ENCODE measurements at places on chromosomes 7 and 10.

DNA sequence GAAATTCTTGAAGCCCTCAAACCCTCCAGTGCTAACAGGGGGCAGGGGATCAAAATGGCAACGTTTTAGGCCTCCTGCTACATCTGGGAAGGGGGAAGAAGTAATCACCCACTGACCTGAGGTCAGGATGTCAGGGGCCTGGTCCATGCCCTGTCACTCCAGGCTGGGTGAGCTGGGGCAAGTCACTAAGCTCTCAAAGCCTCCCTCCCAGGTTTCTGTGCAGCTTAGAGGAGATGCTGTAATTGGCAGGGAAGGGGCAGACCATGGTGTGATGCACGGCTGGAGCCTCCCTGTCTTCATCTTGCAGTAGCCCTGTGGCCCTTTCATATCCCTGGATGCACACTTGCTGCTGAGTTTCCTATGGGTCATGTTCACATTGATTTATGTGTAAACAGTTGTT lies 27.2 kb downstream of the LEP start:
- no peak for DNase-seq

- no peak for DNase-seq
Observed at GRCh38 chr10:44242826-44243225, 142.1 kb downstream of the CXCL12 start.

DNA sequence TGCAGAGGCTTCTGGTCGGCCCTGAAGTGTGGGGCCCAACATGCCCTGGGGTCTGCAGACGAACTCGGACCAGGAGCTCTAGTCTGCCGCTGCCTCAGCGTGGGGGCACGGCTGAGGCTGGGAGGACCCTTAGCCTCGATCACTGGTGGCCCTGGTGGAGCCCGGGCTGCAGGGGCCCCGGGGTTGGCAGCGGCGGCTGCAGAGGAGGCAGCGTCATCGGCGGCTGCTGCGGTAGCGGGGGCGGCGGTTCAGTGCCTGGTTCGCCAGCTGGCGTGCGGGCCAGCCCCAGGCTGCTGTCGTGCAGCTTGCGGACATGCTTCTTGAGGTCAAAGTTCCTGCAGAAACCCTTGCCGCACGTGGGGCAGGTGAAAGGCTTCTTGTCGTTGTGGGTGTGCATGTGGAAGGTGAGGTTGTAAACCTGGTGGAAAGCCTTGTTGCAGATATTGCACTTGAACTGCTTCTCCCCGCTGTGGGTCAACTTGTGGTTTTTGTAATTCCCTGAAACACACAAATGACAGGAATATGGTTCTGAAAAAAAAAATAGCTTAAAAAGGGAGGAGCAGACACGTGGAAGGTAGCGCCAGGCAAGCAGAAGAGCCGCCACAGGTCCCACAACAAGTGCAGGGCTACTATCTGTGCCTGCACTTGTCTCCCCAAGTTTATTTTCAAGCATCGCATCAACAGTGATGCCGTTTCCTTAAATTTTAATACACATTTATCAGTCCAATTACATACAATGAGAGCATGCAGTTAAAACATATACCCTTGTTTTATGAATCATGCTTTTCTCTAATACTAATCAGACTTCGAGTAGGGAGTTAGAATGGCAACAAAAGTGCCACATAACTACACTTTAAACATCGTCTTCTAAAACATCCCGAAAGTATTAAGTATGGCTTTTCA lies 2.4 kb downstream of the FEZF1 start:
- no peak for DNase-seq

DNA sequence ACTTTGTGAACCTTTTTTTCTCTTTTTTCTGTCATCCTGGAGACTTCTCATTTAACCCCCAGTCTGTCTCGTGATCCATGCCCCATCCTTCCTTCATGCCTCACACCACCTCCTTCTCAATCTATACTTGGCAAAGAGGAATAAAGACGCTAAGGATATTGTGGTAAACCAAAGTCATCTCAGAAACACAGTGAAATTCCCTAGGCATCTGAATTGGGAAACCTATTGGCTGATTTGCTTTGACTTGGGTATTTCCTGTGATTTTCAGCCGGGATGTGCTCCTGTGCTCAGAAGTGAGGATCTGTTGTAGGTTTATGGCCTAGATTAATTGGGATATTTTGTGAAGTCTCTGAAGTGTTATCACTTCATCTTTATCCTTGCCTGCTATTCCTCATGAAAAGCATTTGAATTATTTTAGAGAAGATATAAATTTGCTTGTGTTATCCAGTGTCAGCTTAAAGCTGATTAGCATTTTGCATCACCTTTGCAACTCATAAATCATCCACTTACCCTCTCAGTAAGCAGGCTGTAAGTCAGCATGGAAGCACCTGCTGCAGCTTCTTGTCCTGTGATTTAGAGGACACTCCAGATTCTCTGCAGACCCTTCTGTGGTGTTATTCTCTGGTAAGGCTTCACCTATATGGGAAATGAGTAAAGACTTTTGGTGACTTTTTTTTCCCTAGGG lies 138.0 kb downstream of the AUTS2 start:
- DNase-seq: no peak

DNA sequence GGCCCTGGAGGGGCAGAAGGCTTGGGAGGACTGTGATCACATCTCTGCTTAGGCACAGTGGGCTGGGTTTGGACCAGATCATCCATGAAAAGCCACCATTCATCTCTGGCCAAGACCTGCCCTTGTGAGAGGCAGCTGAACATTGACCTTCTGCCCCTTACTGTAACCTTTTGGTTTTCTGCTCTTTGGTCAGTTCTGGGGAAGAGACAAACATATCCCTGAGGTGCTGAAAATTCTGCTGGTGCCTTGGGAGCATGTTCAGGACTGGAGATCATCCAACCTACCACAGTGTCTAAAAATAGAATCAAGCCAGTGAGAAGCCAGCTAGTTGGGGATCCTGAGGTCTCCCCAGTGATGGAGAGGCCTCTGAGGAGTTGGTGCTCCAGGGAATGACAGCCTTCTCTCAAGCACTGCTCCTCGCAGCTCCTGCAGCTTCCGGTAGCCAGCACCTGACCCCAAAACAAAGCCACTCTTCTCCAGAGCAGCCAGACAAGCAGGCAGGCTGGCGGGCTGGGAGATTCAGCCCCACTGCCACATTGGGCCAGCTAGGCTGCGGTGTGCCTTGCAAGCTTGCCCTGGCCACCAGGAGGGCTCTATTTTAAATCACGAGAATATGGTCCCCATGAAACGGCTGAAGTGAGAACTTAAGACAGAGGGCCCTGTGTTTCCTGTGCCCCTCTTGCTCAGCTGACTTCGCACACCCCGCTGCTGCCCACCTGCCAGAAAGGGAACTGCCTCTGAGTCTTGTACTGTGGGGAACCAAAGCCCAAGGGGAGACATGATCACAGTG lies 37.8 kb upstream of the UBE2H start:
- peak; percentile 13 for DNase-seq

- no peak for DNase-seq
Observed at GRCh38 chr7:19587291-19587690, 121.5 kb downstream of the POLR1F start.

GRCh38 chr7:71140264-71140663 lies 8.3 kb downstream of the GALNT17 start:
- DNase-seq: no peak

DNA sequence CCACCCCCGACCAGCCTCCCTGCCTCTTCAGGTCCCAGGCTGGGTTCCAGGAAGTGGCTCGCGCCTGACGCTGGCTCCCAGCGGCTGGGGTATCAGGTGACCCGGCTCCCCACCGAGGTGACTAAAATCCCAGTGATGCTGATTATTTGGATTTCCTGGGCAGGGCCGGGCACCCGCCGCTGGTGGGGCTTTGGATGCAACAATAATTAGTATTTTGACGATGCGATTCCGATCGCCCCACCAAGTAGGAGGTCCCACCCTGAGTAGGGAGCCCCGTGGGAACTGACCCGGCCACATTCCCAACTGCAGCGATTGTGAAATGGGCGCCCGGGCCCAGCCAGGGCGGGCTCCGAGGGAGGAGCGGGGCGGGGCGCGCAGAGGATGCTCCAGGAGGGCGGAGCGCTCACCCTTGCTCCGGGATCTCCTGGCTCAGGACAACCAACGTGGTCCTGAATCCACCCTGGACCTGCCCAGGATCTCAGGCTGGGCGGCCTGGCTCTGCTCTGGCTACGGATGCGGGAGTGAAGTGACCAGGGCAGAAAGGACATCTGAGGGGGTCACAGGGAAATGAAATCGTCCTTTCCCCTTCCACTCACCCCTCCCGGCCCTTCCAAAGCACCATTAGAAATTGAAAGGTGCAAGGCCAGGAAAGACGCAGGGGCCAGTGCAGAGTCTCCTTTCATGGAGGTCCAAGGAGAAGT lies 32.6 kb downstream of the DUSP5 start:
- no peak for DNase-seq
